RCC 7860 (cell line): ENCODE measurements at places on chromosomes 5 and 9.

GRCh38 chr9:107954312-107954711, 464.7 kb upstream of the KLF4 start:
- no peak for DNase-seq

GRCh38 chr9:74369844-74370243, 127.3 kb upstream of the RORB start:
- no peak for DNase-seq

DNA sequence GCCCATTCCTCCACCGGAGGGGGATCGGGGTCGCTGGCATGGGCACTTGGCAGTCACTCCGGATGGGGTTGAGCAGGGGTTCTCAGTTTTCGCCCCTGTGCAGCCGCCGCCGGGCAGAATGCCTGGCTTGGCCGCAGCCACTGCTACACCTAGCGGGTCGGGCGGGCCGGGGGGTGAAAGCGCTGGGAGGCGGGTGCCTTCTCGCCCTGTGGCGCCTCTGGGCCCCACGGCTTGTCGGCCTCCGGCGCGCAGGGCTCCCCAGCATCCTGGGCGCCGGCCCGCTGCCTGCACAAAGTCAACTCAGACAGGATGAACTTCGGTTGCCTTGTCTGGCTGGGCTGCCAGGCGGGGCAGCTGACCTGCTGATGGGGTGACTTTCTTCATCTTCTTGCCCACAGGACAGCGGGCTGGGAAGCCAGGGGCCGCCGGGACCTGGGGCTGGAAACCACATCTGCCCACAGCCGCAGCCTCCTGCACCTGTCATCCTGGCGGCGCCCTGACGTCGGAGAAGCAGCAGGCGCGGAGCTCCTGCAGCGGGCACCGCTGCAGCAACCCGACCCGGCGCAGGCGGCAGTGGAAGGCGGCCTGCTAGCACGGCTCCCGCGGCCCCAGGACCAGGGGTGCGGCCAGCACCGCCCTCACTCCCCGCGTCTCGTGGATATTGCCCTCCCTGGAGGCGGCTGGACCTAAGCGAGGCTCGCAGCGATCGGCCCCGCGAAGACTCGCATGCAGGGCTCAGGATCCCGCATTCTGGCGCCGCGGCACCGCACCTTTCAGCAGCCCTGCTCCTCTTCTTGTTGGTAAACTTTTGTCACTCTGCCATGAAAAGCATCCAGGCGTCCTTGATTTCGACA, 1.3 kb upstream of the ANKRD18A start:
- no peak for DNase-seq

- DNase-seq: no peak
These were observed 37.7 kb downstream of the NEUROG1 start for GRCh38 chr5:135497971-135498636.

DNA sequence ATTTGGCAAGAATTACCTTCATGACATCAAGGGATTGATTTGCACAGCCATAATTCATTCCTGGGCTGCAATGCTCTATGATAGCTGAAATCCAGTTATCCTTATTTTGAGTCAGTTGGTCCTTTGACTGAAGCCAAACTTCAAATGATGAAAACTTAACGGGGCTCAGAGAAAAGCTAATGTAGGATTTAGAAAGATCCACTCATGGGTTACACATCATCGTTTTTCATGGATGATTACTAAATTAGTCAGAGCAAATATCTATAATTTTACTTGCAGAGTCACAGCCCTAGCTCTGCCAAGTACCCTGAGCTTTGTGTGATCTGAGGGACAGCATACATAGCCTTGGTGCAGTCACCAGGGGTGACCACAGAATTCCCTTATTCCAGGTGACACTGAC, 27.3 kb upstream of the MUSK start:
- DNase-seq: peak; percentile 76

DNA sequence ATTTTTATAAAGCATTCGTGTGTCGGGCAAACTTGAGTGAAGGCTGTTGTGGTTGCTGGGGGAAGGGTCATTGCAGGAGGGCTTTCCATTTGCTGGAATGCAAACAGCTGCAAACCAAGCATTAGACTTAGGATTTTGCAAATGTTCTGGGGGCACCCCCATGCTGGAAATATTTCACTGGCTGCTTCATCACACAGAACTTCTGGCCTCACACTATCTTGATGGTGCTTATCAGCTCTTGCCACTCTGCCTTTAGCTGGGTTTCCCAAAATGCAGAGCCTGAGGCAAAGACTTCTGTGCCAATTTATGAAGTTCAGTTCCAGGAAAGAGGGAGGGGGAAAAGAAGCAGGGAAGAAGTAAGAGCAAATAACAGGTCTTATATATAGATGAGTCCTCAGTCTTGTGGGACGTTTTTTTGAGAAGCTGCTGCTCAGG, 8.6 kb upstream of the COL15A1 start:
- no peak for DNase-seq

DNA sequence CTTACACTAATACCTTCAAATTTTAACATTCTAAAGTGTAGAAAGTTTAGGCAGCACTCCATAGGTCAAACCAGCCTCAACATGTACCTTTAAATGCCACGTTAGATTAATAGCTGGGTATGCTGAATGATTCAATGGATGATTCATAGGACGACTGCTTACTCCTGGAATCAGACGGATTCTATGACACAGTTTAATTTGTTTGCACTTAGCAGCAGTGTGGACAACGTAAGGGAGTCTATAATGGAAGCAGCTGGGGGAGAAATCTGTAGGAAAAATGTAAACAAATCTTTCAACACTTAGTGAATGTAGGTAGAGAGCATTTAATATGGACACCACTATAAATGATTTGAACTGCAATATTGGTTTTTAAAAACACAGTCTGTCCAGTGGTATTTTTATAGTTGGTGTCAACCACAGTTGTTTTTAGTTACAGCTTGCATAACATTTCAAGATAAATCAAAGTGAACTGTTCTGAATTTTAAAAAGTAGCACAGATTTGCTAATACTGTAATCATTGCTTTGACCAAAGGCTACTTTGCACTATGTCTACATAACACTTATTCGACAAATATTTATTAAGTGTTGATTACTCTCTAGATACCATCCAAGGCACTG, 701.5 kb upstream of the MEF2C start:
- peak; percentile 51 for DNase-seq

- DNase-seq: peak; percentile 37
These were observed 156.4 kb downstream of the SPOCK1 start for GRCh38 chr5:137342764-137343163.

DNA sequence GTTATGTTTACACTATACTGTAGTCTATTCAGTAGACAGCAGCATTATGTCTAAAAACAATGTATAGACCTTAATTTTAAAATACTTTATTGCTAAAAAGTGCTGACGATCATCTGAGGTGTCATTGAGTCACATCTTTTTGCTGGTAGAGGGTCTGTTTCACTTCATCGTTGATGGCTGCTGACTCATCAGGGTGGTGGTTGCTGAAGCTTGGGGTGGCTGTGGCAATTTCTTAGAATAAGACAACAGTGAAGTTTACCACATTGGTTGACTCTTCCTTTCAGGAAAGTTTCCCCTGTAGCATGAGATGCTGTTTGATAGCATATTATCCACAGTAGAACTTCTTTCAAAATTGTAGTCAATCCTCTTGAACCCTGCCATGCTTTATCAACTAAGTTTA, 150.3 kb downstream of the FBXL7 start:
- DNase-seq: no peak

GRCh38 chr5:116759860-116760640, 185.4 kb upstream of the SEMA6A start:
- DNase-seq: no peak

GRCh38 chr9:83062651-83063527, at the start of gene RASEF:
TSS of gene RASEF (minus strand) at chr9:83063142. CDS start at chr9:83062867, 275 bp downstream.
- DNase-seq: peak; percentile 41

DNA sequence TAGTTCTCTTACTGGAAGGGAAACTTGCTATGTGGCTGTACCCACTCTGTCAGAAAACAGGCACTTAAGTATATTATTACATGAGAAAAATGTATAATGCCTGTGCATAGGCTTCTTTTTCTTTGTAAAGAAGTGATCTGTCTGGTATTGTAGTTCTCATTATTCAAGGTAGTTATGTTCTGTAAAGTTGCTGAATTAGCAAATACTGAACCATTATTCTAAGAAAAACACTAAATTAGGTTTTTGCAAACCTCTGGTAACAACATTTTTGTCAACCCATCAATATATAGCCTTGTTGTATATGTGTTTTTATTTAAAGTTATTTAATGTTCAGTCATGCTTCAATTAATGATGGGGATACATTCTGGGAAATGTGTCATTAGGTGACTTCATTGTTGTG, 8.8 kb downstream of the RAD17 start:
- no peak for DNase-seq

DNA sequence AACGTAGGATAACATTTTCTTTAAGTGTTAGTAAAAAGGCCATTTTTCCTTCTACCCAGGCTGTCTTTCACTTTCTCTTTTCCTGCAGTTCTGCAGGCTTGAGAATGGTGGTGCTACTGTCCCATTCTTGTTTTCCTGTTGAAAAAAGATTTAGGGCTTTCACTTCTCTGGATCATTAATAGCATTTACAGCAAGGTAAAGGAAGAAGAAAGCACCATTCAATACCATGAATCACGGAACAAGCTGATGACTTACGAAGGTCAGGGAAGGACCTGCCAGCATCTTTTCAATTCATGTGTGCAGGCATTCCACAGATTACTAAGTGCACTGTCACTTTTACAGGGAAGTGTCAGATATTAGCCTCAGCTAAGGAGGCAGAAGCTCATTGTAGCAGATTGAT, 292.8 kb downstream of the YTHDC2 start:
- no peak for DNase-seq

DNA sequence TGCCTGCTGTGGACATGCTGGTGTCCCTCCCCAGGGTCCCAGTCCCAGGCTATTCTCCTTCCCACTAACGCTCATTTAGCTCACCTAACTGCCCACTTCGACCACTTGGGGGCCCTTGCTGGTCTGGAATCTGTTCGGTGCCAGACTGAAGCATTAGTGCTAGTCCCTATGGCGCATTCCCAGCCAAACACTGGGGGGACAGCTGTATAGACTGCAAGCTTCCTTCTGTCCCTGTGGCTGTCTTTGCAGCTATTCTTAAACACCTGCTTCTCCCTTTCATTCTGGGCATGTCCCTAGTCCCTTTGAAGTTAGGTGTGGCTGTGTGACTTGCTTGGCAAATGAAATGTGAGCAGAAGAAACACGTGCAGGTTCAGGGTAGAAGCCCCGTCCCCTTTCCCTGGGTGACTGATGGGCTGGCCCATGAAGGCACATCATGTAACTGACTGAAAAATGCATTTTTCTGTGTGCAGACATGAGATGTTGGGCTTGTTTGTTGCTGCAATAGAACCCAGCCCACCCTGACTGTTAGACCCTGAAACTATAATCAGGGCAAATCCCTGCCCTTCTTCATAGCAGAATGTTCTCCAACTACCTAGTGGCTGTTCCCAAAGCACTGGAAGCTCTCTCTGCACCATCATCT, 134.4 kb downstream of the BARX1 start:
- DNase-seq: no peak

DNA sequence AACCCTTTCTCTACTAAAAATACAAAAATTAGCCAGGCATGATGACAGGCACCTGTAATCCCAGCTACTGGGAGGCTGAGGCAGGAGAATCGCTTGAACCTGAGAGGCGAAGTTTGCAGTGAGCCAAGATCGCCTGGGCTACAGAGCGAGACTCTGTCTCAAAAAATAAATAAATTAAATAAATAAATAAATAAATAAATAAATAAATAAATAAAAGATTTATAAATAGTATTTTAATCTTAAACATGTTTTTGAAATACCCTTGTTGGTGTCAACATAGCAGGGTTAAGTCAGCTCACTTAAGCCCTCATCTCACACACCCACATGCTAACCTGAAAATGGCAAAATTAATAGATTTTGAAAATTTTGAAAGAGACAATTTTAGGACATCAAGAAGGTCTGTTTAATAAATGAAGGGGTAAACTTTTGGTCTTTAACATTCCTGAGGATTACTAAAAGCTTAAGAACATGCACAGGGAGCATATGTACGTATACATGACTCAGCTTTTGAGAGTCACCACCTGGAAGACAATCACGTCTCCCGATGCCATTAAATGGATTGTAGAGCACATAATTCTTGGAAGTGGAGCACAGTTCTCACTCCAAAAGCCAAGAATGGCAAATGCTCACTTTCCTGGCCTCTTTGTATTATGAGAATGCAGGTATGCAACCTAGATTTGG, 202.5 kb downstream of the GDNF start:
- no peak for DNase-seq

DNA sequence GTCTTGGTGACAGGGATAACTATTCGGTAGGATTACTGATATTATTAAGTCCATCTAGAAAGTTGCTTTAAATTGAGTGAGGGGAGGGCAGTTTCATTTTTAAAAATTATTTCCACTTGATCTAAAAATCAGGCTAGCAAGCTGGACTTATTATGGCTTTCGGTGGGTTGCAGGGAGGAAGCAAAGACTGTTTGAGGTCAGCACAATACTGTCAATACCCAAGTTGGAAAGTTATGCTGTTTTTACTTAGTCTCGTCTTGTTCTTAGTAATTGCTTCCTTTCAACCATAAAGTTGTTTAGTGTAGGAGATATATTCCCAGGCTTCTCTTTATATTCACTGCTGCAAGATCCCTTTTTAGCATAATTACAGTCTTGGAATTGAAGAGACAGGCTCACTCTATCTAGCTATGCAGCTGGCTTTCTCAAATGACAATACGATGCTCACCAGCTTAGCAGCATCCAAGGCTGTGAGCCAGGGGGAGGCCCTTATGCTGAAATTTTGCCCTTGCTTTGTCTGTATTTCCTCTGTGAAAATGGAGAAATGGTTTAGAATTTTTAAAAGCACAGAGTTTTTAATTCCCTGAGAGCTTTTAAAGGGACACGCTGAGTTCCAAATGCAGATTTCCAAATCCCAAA, 68.2 kb upstream of the APC start:
- DNase-seq: no peak

- no peak for DNase-seq
These were observed 36.0 kb downstream of the WHRN start for GRCh38 chr9:114469091-114469853.

DNA sequence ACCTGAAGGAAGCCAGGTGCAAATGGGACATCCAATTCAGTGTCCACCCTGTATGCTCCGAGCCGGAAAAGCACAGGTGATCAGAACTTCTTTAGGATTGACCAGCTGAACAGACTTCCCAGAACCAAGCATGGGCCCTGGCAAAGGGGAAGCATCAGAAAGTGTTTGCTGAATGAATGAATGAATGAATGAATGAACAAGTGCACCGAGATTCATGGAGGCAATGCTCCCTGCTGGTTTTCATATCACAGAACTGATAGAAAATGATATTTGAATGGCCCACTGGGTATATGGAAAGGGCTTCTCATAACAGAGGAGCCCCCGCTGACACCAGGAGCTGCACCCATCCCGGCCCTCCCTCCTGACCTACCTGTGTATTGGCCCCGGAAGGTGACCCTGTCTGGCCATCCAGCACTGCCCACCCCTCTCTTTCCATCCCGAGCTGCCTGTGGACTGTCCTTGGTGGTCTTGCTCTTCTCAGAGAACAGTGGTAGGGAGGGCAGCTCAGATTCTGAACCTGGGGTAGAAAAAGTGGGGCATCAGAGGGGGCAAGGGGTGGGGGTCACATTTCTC, 15.9 kb downstream of the ORM2 start:
- DNase-seq: no peak

DNA sequence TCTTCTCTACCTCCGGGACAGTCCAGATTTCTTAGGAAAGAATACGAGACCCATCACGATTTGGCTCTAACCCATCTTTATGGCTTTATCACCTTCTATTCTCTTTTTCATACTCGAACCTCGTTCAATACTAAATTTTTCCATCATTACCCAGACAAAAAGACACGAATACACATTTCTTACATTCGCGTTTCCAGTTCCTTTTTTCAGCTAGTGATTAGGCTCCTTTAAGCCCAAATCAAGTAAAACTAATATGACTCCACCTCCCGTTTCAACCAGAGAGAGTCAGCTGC, 506 bp downstream of the ZBTB6 start:
- DNase-seq: no peak
